HCT116 (cell line): ENCODE measurements at places on chromosomes 6 and 20.

GRCh38 chr6:18126121-18126520 lies 3.6 kb upstream of the NHLRC1 start:
- DNase-seq: no peak

- DNase-seq: no peak
Observed at GRCh38 chr6:105135056-105135455, 44.8 kb downstream of the POPDC3 start.

DNA sequence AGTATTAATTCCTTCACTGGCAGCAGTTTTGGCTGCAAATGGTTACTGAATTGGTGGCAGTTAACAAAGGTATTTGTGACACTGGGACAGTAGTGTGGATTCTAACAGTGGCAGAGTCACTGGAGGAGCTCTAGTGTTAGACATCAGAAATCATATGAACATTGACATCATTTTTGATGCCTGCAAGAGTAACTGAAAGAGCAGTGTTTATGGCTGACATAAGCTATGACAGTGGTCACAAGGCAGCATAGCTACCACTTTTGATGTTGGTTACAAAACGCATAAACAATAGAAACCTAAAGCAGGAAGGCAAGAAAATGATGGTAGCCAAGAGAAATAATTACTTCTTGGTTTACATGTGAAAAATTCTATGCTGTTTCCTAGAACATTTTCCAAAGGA lies 326.7 kb upstream of the MAN1A1 start:
- DNase-seq: no peak

DNA sequence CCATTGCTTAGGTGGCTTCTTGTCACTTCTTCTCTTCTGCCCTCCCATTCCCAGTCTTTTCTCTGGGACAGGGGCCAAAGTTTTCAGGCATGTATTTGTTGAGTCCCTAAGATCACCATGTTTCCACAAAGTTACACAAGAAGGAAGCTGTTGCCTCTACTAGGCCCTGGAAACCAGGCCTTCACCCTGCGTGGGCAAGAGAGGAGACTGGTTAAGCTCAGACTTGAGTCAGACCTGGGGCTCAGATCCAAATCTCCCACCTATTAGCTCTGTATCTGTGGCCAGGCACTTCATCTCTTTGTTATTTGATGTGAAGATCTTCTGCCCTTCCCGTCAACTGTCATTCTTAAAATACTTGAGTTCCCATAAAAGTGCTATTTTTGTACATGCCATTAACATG lies 154.6 kb downstream of the SASH1 start:
- no peak for DNase-seq

DNA sequence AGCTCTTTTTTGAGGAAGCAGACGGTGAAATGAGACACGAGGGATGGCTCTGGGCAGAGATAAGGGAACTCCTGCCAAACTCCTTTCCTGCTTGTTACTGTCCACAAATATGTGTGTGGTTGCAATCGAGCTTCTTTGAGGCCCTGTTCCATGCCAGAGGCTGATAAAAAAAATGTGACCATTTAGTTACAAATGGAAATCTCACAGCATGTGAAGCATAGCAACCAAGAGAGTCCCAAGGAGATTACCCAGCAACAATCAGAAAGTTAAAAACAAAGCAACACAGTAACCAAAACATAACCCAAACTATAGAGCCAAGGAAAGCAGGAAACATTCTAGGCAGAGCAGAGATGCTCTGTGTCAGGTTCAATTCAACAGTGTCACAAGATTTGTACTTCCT lies 35.4 kb upstream of the HMGN3 start:
- DNase-seq: no peak

DNA sequence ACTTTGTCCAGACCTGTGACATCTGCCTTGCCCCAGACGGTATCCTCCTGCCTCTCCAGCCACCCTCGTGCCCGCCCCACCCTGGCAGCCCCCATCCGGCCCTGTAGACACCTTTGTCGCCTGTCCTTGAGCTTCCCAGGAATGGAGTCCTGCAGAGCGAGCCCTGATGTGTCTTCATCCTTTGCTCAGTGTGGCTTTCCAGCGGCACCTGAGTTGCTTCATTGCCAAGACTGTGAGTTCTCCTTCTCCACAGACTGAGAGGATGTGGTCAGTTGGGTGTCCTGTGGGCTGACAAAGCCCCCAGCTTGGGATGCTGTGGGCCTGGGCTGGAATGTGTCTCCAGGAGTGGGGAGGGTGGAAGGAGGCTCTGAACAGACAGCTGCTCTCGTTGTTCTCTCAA lies 1.7 kb upstream of the CST4 start:
- no peak for DNase-seq

- no peak for DNase-seq
Observed at GRCh38 chr6:162854734-162855191, 127.0 kb downstream of the PACRG start.

GRCh38 chr6:154538640-154539191 lies 28.2 kb upstream of the CNKSR3 start:
- no peak for DNase-seq

GRCh38 chr6:3561725-3562124 lies 104.9 kb upstream of the SLC22A23 start:
- no peak for DNase-seq

DNA sequence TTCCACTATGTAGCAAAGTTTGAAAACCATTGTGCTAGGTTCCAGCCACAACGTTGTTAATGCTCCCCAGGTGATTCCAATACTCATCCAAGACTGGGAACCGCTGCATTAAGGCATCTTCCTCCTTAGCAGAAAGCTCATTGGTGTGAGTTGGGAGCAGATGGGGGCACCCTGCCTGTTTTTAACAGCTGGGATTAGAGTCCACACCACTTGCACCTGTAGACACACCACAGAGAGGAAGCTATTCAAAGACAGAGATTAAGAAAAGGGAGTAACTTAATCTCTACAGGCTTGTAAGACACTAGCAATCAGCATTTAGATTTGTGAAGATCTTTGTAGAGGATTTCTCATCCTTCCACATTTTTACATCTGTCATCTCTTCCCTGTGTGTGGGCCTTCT lies 333.9 kb upstream of the SOX4 start:
- no peak for DNase-seq

- DNase-seq: no peak
Observed at GRCh38 chr20:17141568-17141967, 85.3 kb upstream of the PCSK2 start.

DNA sequence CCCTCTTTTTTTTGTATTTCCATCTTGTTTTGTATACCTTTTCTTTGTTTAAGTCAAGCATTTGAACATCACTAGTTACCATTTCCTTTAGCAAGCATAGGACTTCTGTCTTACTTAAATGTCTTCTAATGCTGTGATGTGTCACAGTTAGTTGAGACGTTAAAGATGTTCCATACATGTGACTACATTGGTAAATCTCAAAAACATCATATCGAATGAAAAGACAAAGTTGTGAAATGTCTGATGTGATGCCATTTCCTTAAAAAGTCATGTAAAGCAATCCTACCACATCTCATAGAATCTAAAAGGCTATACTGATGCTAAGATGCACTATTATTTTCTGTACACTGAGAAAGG lies 26.8 kb downstream of the SLC16A10 start:
- DNase-seq: no peak

GRCh38 chr20:10249048-10249770 lies 30.6 kb downstream of the SNAP25 start:
- DNase-seq: no peak

DNA sequence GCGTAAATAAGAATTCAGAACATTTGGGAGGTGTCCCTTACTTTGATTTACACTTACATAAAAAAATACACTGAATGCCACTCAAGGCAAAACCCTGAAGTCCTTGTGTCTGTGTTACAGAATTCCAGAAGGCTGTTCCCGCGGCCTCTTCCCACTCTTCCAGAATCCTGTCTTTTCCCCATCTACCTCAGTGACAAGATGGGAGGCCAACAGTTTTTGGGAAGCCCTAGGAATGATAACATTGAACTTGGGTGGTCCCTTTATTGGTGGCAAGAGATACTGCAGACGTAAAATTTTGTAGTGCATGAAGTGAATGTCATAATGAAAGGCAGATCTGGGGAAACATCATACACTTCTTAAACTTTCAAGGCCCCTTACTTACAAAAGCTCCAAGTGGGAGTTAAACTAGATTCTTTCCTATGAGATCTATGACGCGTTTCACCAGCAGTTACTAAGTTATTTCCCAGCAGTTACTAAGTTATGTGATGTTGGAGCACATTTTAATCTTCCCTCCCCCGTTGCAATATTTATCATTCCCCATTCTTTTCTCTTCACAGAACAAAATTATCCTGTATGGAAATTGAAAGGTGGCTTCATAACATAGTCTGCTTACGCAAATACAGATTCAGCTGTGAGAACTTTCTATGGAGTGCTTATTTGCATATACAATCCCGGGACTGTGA lies 79.5 kb downstream of the BCAS1 start:
- DNase-seq: no peak

GRCh38 chr6:11282245-11282644 lies 49.8 kb upstream of the NEDD9 start:
- DNase-seq: no peak

GRCh38 chr20:30281584-30282197 lies 975.8 kb upstream of the DEFB115 start:
- no peak for DNase-seq

DNA sequence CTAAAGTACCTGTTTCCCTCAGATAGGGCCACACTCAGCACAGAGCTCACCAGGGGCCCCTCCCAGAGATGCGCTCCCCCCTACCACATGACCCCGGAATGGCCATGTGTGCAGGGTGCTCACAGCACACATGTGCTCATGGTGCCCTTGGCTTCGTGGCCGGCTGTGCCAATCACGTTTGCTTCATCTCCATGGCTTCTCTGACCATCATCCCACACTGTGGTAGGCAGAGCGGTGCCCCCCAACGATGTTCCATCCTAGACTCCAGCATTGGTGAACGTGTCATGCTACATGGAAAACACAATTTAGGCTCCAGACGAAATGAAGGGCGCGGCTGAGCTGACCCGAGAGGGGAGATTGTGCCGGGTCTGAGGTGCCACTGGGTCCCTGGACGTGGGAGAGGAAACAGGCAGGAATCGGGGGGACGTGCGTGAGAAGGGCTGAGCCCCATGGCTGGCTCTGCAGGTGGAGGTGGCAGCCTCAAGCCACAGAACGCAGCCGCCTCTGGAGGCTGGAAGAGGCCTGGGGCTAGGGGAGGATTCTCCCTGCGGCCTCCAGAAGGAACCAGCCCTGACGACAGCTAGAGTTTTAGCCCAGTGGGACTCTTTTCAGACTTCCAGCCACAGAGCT lies 126.5 kb downstream of the DLL1 start:
- DNase-seq: no peak

DNA sequence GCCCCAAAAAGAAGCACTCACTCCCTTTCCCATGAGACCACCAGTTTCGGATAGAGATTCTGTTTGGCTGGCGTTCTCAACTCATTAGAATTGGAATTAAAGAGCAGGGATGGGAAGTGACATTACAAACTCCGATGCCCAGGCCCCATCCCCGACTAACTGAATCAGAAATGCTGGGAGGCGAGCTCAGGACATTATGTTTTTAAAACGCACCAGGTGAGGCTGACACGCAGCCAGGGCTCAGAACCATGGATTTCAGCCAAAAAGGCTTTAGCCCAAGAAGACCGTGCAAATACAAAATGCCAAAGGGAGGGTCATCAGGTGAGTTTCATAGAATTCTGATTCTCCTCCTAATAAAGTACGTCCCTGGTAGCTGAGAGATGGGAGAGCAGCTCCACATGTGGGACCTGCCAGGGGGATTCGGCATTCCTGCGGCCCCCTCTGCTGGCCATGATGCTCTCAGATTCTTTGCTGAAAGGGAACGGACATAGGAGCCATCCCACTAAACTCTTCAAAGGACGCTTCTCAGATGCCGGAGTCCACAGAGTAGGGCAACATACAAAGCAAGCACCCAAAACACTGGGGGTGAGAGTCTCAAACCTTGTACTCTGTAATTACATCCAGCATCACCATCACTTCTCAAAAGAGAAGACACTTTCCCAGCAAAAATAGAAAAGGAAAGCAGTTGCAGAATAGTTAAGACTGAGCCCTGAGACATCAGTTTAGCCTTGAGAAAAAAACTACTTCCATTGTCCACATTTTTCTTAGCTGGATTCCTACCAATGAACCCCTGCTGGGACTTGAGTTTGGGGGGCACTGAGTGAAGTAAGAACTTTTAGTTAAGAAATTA lies 205.2 kb downstream of the BMP7 start:
- DNase-seq: no peak

DNA sequence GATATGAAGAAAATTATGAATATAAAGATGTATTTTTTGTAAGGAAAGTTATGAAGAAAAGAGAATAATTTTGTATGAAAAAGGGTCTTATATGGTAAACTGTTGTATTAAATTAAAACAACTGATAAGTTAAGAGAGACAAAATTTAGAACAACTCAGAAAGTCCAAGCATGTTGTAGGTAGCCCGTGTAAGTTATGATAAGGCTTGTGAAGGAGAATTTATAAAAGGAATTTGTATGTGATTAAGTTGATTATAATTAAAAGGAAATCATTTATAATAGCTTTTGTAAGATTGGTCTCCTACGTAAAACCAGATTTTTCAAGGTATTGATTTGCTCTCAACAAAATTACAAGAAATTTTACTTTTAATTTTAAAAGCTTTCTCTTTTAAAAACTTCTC lies 1579.3 kb downstream of the HACE1 start:
- DNase-seq: no peak

GRCh38 chr6:21827425-21828202 lies 234.1 kb downstream of the SOX4 start:
- no peak for DNase-seq

- DNase-seq: no peak
Observed at GRCh38 chr6:137087902-137088301, 43.1 kb upstream of the IL20RA start.

DNA sequence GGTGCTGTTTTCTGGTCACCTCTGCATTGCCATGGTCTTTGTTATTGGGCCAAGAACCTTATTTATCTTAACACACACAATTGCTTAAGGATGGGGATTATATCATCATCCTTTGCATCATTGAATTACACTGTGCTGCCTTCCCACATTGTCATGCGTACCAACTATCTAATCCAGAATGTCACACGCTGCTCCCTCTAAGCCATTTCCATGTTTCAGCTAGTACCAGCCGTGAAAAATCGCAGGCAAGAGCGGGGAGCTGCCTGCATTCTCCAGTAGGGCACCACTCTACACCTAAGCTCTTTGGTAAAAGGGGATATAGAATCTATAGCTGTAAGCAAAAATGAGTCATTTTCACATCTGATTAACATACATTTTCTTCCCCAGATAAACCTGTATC lies 277.0 kb downstream of the PRL start:
- no peak for DNase-seq

DNA sequence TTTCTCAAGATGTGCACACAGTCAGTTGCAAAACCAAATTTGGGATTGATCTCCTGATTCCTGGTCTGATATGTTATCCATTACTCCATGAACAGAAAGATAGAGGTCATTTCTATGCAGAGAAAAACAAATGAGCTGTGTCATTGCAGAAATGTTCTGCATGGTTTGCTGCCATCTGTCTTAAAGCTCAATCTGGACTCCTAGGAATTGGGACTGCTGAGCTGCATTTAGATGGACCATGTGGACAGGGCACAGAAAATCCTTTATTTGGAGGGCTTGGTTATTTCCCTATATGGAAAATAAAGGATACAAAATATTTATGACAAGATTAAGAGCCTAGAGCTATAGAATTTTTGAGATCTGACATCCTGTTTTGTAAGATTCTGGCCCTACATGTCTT lies 91.3 kb downstream of the ADGRB3 start:
- no peak for DNase-seq
